ENCODE measurements at places on chromosomes 13 and 19.

- DNase-seq: no peak
These were observed 1.9 kb upstream of the NKPD1 start for GRCh38 chr19:45162608-45163143.

- DNase-seq: no peak
These were observed 45.1 kb upstream of the TEX29 start for GRCh38 chr13:111275382-111275781.

DNA sequence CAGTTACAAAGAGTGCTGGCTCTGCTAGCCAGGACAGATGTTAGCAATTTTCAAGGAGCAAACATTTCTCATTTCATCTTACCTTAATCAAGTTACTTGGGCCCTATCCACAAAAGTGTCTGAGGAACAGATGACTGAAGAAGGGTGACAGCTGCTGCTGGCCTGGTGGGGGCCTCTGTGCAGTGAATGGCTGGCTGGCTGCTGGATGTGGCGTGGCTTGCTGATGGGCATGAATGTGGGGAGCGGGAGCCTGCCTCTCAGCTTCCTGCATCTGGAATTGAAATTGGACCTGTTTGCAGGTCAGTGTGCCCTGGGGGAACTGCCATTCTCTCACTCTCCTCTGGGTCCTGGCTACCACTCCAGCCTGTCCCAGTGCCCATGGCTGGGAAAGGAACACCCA lies 94.7 kb downstream of the RGCC start:
- DNase-seq: no peak

- DNase-seq: no peak
These were observed 194.3 kb downstream of the GPC6 start for GRCh38 chr13:93420887-93421286.

GRCh38 chr19:39246951-39247669 lies 1.5 kb downstream of the IFNL4 start:
- DNase-seq: no peak

DNA sequence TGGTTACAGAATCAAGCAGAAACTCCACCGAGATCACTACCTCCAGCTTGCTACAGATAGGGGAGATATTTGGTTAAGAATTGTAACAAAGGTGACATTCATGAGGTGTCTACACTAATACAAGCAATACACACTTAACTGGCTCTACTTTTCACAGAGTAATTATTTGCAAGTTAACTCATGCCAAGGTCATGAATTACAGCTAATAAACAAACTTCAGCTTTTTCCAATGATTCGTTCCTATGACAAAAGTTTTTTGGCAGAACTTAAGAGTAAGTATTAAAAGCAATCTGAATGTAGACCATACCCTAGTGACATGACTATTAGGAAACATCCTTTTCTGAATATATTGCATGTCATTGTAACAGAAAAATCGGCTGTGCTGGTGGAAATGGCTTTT lies 72.1 kb downstream of the LHFPL6 start:
- no peak for DNase-seq

Measured in OCI-M1 (cell line).